Keratinocyte (primary cell): ENCODE measurements at places on chromosomes 2 and 18. TPM values are rescaled to one million over a fixed set of nuclear protein-coding genes. Genes with fewer than 3 reads are reported as not detected.

- H3K36me3 ChIP-seq, result no peaks in the 10 kb centered on the region
- H3K27me3 ChIP-seq, result no peaks in the 10 kb centered on the region
- no peak overlapping the region for H3K4me3 ChIP-seq
- H3K27ac ChIP-seq, result no peak overlapping the region
- no peaks in the 10 kb centered on the region for H3K4me1 ChIP-seq
These were observed 113.4 kb upstream of the AQP4 start for GRCh38 chr18:26978812-26979341.

DNA sequence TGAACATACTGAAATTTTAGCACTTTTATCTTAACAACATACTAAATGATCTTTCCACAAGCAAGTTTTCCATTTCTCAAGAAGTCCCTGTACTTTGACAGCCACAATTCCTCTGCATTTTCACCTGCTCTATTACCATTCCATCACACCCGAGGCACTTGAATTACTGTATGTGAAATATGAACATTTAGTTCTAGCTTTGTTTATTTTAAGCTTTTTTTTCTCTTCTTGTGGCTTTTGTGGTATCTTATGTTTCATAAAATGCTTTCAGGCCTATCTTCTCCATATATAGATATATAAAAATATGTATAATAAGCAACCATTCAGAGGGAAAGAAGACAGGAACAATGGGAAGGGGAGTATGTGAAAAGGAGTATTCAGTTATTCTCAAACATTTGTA, 693.9 kb downstream of the SATB2 start:
- no peaks in the 10 kb centered on the region for H3K36me3 ChIP-seq
- no peaks in the 10 kb centered on the region for H3K27me3 ChIP-seq
- no peak overlapping the region for H3K4me3 ChIP-seq
- no peak for DNase-seq
- no peaks in the 10 kb centered on the region for H3K4me1 ChIP-seq

- H3K27ac ChIP-seq, result no peak overlapping the region
- H3K4me3 ChIP-seq, result no peak overlapping the region
- peak; percentile 7 for DNase-seq
- H3K4me1 ChIP-seq, result no peaks in the 10 kb centered on the region
- no peaks in the 10 kb centered on the region for H3K27me3 ChIP-seq
These were observed 231.2 kb downstream of the MYO3B start for GRCh38 chr2:170409164-170409535.

DNA sequence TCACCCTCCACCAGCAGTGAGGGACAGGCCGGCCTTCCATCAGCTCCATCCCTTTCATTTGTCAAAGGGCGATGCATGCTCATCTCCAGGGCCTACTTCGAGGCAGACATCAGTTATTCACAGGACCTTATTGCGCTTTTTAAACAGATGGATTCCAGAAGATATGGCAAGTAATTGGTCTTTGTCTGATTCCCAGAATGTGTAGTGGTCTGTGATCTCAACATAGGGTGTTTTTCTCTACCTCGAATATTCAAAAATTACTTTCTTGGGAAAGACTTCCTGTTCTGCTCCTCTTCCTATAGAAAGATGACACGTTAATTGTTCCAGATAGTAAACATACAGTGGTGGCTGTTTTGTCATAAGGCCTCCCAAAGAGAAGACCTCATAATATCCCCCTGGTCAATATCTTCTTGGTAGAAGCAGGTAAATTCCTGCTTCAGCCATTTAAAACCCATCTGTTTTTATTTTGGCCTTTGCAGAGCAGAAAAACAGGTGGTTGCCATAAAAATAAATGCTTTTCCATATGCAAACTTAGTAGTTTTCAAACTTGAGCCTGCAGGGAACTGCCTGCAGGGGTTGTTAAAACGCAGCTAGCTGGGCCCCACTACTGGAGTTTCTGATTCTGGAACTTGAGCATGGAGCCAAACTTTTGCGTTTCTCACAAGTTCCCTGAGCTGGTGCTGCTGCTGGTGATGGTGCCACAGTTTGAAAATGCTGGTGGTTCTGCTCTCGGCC, 8.2 kb downstream of the SMARCAL1 start:
- H3K27ac ChIP-seq, result no peak overlapping the region
- H3K4me3 ChIP-seq, result no peak overlapping the region

DNA sequence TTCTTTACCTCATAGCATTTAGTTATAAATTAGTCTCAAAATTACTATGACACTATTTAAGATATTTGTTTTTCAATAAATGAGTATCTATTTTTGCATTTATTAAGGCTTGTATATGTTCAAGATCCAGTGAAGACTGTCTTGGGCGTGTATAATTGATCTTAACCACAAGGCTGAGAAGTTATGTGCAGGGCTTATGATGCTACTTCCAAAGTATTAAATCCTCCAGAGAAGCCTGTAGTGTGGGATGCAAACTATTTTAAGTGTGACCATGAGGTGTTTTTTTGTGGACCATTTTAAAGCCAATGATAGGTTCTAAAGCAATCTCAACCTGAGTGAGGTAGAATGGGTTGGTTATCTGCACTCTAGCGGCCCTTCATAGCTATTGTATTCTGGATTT, 219.9 kb downstream of the ZNF407 start:
- H3K36me3 ChIP-seq, result no peaks in the 10 kb centered on the region
- no peak overlapping the region for H3K4me3 ChIP-seq
- no peaks in the 10 kb centered on the region for H3K4me1 ChIP-seq
- H3K27ac ChIP-seq, result no peak overlapping the region
- H3K27me3 ChIP-seq, result no peaks in the 10 kb centered on the region

- no peak overlapping the region for H3K27ac ChIP-seq
- no peak overlapping the region for H3K4me3 ChIP-seq
- H3K4me1 ChIP-seq, result no peaks in the 10 kb centered on the region
- no peaks in the 10 kb centered on the region for H3K36me3 ChIP-seq
- no peaks in the 10 kb centered on the region for H3K27me3 ChIP-seq
- DNase-seq, result no peak
These were observed 1964.5 kb upstream of the PIK3C3 start for GRCh38 chr18:39990540-39990939.

GRCh38 chr2:233979748-233980147, 62.6 kb downstream of the TRPM8 start:
- H3K4me3 ChIP-seq, result no peak overlapping the region
- H3K36me3 ChIP-seq, result no peaks in the 10 kb centered on the region
- peaks cover 47% of the 10 kb centered on the region for H3K4me1 ChIP-seq
- no peak overlapping the region for H3K27ac ChIP-seq
- H3K27me3 ChIP-seq, result no peaks in the 10 kb centered on the region

DNA sequence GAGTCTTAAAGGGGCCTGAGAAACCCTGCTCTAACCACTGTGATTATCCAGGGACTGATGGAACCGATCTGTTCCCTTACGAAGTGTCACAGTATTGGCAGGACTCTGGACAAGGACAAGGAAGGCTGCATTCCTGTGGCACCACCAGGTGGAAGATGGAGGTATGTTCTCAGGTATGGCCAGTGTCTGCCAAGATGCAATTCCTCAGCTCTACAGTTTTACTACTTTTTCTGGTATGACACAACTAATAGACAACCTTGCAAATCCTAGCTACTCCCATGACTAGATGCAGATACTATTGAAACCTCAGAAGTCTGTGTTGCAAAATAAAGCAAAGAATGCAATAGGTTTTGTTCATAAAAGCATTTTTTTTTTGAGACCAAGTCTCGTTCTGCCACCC, 14.6 kb downstream of the RAB31 start:
- no peaks in the 10 kb centered on the region for H3K27me3 ChIP-seq
- H3K4me1 ChIP-seq, result peaks cover 18% of the 10 kb centered on the region
- no peaks in the 10 kb centered on the region for H3K36me3 ChIP-seq
- DNase-seq, result no peak
- H3K27ac ChIP-seq, result no peak overlapping the region
- H3K4me3 ChIP-seq, result no peak overlapping the region

DNA sequence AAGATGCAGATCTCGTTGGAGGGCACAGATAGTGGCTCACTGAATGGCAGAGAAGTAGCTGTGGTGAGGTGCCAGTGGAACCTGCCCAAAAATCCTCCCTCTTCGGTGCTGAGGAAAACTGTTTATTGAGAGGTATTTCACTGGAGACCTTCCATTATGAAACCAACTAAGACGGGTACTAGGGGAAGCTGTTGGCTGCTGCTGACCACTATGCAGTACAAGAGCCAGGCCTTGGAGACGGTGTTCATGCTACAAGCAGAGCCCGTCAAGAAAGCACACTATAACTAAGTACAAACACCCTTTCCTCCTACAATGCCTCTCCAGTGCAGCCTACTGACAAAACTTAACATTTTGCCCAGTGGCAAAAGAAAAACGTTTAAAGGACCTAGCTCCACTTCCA, 4.6 kb downstream of the ARL5A start:
- H3K4me1 ChIP-seq, result peaks cover 23% of the 10 kb centered on the region
- no peak overlapping the region for H3K27ac ChIP-seq
- H3K4me3 ChIP-seq, result no peak overlapping the region
- no peak for DNase-seq

DNA sequence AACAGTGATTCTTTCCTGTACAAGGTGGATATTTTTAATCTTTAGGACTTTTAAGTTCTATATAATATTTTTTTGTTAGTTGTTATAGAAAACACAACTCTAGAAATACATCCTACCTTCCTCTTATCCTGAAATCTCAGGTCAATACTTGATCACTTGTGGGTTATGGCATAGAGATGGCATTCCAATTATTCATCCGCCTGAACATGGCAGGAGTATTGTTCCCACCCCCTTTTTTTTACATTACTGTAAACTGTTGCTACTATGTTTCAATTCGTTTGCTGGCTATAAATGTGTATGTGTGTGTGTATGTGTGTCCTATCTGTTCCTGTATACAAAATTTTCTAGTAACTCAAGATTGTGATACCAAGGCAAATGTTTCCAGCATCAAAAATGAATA, 43.3 kb upstream of the FN1 start:
- no peak overlapping the region for H3K4me3 ChIP-seq
- no peak for DNase-seq
- H3K27ac ChIP-seq, result no peak overlapping the region
- no peaks in the 10 kb centered on the region for H3K27me3 ChIP-seq
- H3K4me1 ChIP-seq, result peaks cover 17% of the 10 kb centered on the region
- no peaks in the 10 kb centered on the region for H3K36me3 ChIP-seq

- H3K4me1 ChIP-seq, result no peaks in the 10 kb centered on the region
- H3K27me3 ChIP-seq, result peaks cover 5% of the 10 kb centered on the region
- no peak overlapping the region for H3K4me3 ChIP-seq
- H3K27ac ChIP-seq, result no peak overlapping the region
These were observed 146.5 kb upstream of the MGAT5 start for GRCh38 chr2:134107402-134107801.

DNA sequence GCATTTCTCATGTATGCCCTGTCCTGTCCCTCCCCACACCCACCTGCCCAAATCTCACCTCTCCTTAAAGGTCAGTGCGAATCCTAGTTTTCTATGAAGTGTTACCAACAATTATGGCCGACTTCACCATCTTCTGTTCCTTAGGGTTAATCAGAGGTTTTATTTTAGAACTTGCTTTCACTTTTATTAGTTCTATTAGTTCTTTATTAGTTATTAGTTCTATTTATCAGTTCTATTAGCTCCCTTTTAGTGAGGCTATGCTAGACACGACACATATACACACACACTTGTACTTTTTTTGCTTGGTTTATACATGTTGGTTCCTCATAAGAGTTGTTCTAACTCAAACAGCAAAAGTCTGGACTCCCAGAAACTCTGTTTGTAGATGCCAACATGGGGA, 176.8 kb upstream of the MSH6 start:
- no peaks in the 10 kb centered on the region for H3K4me1 ChIP-seq
- no peak overlapping the region for H3K4me3 ChIP-seq
- H3K27me3 ChIP-seq, result no peaks in the 10 kb centered on the region
- no peak overlapping the region for H3K27ac ChIP-seq
- no peaks in the 10 kb centered on the region for H3K36me3 ChIP-seq
- DNase-seq, result no peak

- no peak overlapping the region for H3K4me3 ChIP-seq
- H3K27ac ChIP-seq, result no peak overlapping the region
- no peaks in the 10 kb centered on the region for H3K27me3 ChIP-seq
- H3K36me3 ChIP-seq, result no peaks in the 10 kb centered on the region
- H3K4me1 ChIP-seq, result no peaks in the 10 kb centered on the region
These were observed 302.4 kb downstream of the LRRTM1 start for GRCh38 chr2:80002112-80002511.

DNA sequence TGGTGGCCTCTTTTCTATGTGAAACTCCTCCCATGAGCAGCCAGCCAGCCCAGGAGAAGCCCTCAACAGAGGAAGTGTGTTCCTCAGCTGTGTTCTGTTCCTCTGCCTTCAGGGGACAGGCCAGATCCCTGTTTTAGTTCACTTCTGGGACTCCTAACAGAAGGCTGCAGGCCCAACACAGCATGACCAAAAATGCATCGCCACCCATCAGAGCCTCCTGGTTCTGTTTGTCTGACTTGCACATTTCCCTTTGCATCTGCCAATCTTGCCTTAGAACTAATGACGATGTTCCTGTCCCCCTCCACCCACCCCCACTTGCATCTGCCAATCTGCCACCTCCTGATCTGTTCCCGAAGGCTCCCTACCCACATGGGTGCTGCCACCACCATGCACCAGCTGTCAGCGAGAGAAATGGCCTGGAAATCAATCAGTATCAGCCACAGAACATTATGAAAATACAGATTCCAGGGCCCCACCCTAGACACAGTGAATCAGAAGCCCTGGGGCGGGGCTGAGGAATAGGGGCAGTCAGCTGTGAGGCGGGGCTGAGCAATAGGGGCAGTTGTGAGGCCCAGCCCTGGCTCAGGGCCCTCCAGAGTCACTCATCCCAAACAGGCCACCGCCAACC, 51.0 kb downstream of the FAM168B start:
- H3K4me1 ChIP-seq, result no peaks in the 10 kb centered on the region
- H3K36me3 ChIP-seq, result peaks cover 14% of the 10 kb centered on the region
- H3K27ac ChIP-seq, result no peak overlapping the region
- H3K4me3 ChIP-seq, result no peak overlapping the region
- H3K27me3 ChIP-seq, result no peaks in the 10 kb centered on the region
- no peak for DNase-seq

DNA sequence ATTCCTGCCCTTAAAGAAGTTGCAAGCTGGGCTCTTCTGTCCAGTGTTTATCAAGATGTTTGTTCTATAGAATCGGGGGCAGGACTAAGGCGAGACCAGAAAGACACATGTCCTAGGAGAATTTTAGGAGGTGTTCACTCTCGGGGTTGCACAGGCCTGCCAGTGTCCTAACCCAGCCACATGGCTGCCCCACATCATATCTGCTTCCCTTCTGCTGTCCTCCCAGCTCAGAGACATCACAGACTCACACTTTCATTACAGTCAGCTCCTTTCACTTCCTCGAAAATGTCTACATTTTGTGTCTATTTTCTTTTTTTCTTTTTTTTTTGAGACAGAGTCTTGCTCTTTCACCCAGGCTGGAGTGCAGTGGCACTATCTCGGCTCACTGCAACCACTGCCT, 10.7 kb upstream of the MRO start:
- no peak overlapping the region for H3K4me3 ChIP-seq
- no peaks in the 10 kb centered on the region for H3K27me3 ChIP-seq
- H3K36me3 ChIP-seq, result no peaks in the 10 kb centered on the region
- no peak for DNase-seq
- no peaks in the 10 kb centered on the region for H3K4me1 ChIP-seq
- H3K27ac ChIP-seq, result no peak overlapping the region

UGT1A7 gene
- 0.19 to 1.2 TPM (median 0.87 TPM) in 3 replicates for polyA plus RNA-seq

CDKL4 gene
- not detected in 3 replicates for polyA plus RNA-seq

ID2 gene
- 3.5 to 14.3 TPM (median 6.3 TPM) in 3 replicates for polyA plus RNA-seq

FBXO48 gene
- polyA plus RNA-seq, result 0.85 to 1.9 TPM (median 1.0 TPM) in 3 replicates

E2F6 gene
- 7.9 to 13.8 TPM (median 9.3 TPM) in 3 replicates for polyA plus RNA-seq

PLCL1 gene
- 0.01 TPM in 2 of 3 replicates, not detected in the other for polyA plus RNA-seq

CYS1 gene
- 0.14 to 0.52 TPM (median 0.48 TPM) in 3 replicates for polyA plus RNA-seq

WDR75 gene
- polyA plus RNA-seq, result 37.0 to 67.3 TPM (median 60.4 TPM) in 3 replicates
